ENCODE measurements at places on chromosomes 6 and 20. TPM values are rescaled to one million over a fixed set of nuclear protein-coding genes. Genes with fewer than 3 reads are reported as not detected.

Gene CGAS
- 0.63 TPM for total RNA-seq

Gene ATG5
- total RNA-seq = 22.8 TPM

Gene MCCD1
- total RNA-seq = not detected

GRCh38 chr6:106220485-106220884 is 105.1 kb downstream of the ATG5 start:
- no peaks in the 10 kb centered on the region for H3K27me3 ChIP-seq
- DNase-seq = no peak
- no peak overlapping the region for H3K4me3 ChIP-seq
- no peak overlapping the region for H3K27ac ChIP-seq
- H3K4me1 ChIP-seq = no peaks in the 10 kb centered on the region
- H3K36me3 ChIP-seq = peaks cover 4% of the 10 kb centered on the region

GRCh38 chr6:74250161-74250818 is 554.3 kb downstream of the CD109 start:
- H3K4me1 ChIP-seq = peaks cover 5% of the 10 kb centered on the region
- no peak for DNase-seq
- H3K4me3 ChIP-seq = no peak overlapping the region
- H3K27ac ChIP-seq = no peak overlapping the region
- no peaks in the 10 kb centered on the region for H3K36me3 ChIP-seq
- no peaks in the 10 kb centered on the region for H3K27me3 ChIP-seq

DNA sequence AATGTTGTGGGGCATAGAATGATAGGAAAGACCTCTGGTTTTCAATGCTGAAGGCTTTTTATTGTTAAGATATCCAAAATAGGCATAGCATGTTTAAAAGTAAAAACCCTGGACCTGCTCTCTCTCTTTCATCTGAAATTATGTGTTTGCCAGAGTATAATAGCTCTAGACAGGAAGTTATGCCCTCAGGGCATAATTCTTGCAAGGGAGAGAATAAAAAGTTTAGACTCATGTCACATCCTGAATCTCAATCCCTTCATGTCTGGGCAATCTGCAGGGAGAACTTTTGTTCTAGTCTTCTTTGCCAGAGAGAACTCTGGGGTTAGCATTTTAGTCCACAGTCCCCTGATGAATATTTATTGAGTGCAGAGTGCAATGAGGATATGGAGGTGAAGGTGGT is 297.3 kb upstream of the FLRT3 start:
- no peak for DNase-seq
- H3K27ac ChIP-seq = no peak overlapping the region
- peaks cover 15% of the 10 kb centered on the region for H3K4me1 ChIP-seq
- no peaks in the 10 kb centered on the region for H3K36me3 ChIP-seq
- no peak overlapping the region for H3K4me3 ChIP-seq

GRCh38 chr6:129744201-129744879 is 34.4 kb upstream of the ARHGAP18 start:
- no peaks in the 10 kb centered on the region for H3K36me3 ChIP-seq
- H3K27me3 ChIP-seq = no peaks in the 10 kb centered on the region
- no peak overlapping the region for H3K4me3 ChIP-seq
- H3K4me1 ChIP-seq = peaks cover 11% of the 10 kb centered on the region
- DNase-seq = no peak

DNA sequence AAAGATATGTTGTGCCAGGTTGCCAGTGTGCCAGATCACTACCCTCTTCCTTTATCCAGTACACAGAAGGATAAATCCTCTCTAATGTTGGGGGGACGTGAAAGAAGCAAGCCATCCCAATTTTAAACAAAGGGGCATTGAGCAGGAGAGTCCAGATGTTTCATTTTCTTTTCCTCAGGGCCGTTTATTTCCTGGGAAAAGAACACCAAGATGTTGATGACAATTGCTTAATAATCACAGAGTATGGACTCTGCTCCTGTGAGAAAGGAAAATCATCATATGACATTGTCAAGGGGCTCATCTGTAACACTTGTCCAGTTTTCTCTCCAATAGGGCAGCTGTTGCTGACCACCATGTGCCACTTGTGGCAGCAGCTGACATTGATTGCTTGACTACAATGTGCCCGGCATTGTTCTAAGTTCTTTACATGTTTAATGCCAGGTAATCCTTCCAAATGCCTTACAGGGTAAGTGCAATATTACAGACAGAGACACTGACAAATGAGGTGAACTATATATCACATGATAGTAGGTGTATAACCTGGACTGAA is 161.4 kb downstream of the CD109 start:
- peaks cover under 1% of the 10 kb centered on the region for H3K36me3 ChIP-seq
- no peak for DNase-seq
- no peak overlapping the region for H3K27ac ChIP-seq
- no peaks in the 10 kb centered on the region for H3K4me1 ChIP-seq

GRCh38 chr6:35170891-35171290 is 29.8 kb upstream of the TCP11 start:
- H3K36me3 ChIP-seq = no peaks in the 10 kb centered on the region
- H3K4me3 ChIP-seq = no peak overlapping the region
- no peaks in the 10 kb centered on the region for H3K27me3 ChIP-seq
- peaks cover 25% of the 10 kb centered on the region for H3K4me1 ChIP-seq
- no peak for DNase-seq

DNA sequence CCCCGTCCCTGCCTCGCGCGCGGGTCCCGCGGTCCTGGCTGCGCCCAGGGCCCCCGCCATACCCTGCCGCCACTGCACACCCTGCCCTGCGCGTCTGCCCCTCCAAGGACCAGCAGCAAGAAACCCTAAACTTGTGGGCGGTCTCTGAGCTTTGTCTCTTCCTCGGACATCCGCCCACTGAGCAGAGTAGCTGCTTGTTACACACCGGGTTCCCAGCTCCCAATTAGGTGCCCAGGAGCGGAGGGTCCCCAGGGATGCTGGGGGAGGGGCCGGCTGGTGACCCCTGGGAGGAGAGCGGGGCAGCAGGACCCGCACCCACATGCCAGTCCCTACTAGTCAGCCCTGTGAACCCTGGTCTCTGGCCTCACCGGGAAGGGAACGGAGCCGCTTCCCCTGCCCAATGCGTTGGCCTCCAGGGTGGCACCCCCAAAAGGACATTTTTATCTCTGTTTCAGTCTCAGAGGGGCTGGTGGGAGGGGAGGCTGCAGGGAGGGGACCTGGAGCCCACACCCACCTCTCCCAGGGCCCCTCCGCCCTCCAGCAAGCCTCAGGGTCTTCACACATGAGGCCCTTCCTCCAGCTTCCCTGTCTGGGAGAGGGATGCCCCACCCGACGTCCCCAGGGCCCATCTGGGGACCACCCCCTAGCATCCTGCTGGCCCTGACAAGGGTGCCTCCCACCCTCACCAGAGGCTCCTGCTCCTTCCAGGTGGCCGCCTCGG is 10.5 kb downstream of the STMN3 start:
- H3K27me3 ChIP-seq = no peaks in the 10 kb centered on the region
- DNase-seq = no peak

Measured in neural crest cell (in vitro differentiated cells).